ENCODE measurements at places on chromosomes 5 and 9. TPM values are rescaled to one million over a fixed set of nuclear protein-coding genes. Genes with fewer than 3 reads are reported as not detected.

GRCh38 chr5:151001436-151001835 is 19.0 kb upstream of the GPX3 start:
- peak; percentile 29 for DNase-seq

DNA sequence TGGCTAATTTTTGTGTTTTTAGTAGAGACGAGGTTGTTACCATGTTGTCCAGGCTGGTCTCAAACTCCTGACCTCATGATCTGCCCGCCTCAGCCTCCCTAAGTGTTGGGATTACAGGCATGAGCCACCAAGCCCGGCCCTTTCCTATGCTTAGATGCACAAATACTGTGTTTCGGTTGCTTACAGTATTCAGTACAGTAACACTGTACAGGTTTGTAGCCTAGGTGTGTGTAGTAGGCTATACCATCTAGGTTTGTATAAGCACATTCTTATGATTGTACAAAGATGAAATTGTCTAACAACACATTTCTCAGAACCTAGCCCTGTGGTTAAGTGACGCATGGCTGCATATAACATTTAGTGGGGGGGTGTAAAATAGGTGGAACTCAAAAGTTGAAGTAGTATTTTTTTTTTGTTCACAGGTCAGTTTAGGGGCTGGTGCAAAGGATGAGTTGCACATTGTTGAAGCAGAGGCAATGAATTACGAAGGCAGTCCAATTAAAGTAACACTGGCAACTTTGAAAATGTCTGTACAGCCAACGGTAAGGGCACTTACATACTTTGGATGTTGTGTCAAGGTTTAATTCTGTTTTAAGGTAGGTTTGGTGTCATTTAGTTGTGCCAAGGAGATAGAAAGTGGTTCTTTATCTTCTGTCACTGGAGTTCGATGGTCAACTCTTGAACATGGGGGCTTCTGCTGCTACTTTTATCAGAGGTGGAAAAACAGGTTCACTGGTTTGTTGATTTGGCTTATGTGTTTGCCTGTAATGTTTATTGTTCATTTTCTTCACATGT is 3.4 kb downstream of the NPM1 start:
- no peak for DNase-seq

GRCh38 chr5:35182910-35183535 is 47.3 kb downstream of the PRLR start:
- DNase-seq: peak; percentile 90

C5orf34 gene
- 5.9 TPM for total RNA-seq

GRCh38 chr5:180154821-180155364 is 54.1 kb downstream of the RASGEF1C start:
- DNase-seq: no peak

DNA sequence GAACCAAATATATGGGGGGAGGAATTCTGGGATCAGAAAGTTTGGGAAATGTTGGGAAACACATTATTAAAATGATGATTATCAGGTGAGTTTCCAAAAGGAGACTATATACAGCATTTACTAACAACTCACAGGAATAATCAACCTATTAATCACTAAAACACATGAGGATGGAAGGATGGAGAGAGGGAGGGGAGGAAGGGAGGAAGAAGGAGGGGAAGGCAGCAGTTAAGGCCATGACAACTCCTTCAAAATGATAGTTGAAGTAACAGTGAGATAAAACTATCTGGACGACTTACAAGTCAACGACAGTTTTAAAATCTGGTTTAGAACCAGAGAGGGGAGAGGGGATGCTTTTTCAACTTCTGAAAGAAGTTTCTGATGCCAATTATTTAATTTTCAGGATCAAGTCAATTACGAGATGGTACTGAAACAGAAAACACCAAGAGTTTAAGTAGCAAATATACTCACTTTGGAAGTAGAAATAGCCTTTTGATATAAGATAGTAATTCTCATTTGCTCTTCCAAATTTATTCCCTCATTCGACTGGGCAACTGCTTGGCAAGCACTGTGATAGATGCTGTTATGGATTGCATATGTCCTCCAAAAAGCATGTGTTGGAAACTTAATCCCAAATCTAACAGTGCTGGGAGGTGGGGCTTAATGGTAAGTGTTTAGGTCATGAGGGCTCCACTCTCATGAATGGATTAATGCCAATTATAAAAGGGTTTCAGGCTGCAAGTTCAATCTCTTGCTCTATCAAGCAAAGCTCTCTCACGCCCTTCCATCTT is 30.4 kb downstream of the FBXW11 start:
- DNase-seq: no peak

DNA sequence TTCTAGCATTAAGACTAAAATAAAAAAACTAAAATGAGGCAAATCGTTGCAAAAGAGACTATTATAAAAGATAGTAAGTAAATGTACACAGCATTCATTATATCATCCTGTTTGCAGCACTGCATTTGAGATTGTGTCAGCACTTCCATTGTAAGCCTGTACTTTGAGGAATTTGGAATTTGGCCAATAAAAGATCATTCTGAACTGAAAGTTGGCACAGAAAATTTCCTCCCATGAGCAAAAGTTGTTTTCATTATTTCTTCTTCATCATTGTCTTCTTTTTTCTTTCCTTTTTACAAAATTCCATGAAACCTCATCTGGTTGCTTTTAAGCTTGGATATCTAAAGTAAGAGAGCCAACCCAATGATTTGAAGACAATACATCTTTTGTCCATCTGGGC is 199.3 kb upstream of the ADAMTSL1 start:
- DNase-seq: no peak

DNA sequence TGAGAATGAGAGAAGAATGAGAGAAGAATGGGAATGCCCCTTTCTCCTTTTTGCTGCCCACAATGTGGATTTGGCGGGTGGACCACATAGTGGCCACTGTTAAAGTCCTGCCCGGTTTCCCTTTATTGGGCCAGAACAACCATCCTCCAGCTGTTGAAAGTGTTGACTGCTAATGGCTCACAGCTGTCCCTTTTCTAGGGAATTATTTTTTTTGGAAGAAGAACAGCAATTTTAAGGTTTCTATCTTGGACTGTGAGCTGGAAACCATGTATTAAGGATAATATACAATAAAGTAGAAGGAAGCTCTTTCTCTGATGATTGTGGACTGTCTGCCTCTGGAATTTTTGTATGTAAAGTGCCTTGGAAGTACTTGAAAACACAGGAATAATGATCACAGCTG is 185.9 kb downstream of the DMRT2 start:
- DNase-seq: no peak

All from endodermal cell (in vitro differentiated cells).